ENCODE measurements at places on chromosomes 2 and 18.

DNA sequence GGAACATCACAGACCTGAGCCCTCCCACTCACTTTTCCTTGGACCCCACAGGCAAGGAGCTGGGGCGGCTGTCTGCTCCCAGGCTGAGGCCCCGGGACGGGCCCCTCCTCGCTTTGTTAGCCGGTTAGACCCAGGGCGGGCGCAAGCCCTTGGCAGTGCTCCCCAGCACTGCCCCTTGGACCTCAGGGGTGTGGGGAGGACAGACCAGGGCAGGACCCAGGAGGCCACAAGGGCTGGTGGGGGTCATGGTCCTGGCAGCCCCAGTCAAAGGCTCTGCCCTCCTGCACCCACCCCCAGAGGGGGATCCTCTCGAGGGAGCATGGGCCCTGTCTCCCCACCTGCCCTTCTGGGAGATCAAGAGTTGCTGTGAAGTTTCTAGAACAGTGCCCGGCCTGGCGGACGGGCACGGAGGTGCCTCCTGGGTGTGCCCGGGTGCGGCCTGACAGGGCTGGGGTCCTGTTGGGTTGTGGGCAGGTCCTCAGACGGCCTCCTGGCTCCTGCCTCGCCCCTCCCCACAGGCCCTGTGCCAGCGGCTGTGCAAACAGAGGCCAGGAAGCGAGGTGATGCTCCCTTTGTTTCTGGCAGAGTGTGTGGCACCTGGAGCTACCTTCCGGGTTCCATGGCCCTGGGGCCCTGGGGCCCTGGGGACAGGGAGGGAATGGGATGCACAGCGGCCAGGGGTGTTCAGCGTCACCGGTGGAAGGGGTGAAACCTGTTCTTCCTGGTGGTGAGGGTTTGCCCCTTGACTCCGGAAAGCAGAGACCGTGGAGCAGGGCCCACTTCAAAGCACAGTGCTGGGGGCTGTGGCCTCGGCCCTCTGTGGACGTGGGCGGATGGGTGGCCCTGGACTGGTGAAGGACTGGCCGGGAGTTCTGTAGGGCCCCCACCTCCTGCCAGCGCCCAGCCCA, 2.9 kb upstream of the GAL3ST2 start:
- no peak for DNase-seq

- DNase-seq: no peak
Measured at GRCh38 chr18:75173738-75174137, 35.2 kb downstream of the PTGR3 start.

DNA sequence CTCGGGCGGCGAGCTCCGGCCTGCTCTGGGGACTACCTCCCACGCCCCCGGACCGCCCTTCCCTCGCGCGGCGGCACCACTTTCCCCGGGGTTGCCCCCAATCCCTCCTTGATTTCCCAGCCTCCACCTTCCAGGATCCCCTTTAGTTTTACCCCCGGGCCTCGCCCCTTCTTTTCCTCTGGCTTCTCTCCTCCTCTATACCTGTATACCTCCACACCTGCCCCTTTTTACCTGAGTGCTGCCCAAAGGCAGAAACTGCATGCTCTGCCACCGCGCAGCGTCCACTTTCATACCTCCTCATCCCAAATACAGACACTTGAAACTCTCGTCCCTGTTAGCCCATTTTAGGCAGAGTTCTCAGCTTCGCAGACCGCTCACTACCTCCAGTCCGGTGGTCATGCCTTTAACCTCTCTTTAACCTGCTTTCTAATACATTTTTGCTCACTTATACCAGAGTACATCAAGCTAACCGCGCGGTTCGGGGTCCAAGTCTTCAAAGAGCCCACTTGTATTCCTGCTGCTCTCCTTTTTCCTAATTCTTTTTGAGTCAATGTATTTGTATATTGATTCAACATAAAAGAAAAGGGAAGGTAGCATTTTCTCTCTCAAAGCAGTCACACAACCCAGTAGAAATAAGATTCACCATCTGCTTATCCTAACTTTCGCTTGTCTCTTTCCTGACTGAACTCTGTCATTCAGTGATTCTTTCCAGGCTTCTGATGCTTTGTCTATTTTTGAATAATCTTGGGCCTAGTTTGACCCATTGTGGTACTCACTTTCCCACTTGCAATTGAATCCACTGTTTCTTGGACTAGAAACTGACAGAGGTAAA, 901 bp downstream of the SPOPL start:
- no peak for DNase-seq

GRCh38 chr2:158633261-158633660, 161.9 kb upstream of the DAPL1 start:
- no peak for DNase-seq

DNA sequence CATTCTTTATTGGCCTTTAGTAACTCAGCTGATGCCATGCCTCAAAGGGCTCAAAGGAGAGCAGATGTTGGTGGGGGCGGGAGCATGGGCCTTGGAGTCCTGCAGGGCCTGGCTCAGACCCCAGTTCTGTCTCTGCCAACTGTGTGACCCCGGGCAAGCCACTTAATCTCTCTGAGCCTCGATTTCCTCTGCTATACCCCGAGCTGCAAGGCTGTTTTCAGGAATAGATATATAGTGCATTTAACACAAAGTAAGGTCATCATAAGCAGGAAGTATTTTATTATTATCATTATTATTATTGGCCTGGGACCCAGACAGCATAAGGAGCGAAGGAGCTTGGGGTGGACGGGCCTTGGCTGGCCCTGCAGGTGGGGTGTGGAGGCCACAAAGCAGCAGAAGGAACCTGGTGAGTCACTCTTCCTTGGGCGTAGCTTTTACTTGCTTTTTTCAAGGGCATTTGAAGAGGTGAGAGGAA, 162.7 kb downstream of the INHBB start:
- no peak for DNase-seq
